Panc1 (cell line): ENCODE measurements at places on chromosomes 3 and 15.

- no peak for DNase-seq
Observed at GRCh38 chr3:125478326-125478725, 41.7 kb downstream of the SNX4 start.

DNA sequence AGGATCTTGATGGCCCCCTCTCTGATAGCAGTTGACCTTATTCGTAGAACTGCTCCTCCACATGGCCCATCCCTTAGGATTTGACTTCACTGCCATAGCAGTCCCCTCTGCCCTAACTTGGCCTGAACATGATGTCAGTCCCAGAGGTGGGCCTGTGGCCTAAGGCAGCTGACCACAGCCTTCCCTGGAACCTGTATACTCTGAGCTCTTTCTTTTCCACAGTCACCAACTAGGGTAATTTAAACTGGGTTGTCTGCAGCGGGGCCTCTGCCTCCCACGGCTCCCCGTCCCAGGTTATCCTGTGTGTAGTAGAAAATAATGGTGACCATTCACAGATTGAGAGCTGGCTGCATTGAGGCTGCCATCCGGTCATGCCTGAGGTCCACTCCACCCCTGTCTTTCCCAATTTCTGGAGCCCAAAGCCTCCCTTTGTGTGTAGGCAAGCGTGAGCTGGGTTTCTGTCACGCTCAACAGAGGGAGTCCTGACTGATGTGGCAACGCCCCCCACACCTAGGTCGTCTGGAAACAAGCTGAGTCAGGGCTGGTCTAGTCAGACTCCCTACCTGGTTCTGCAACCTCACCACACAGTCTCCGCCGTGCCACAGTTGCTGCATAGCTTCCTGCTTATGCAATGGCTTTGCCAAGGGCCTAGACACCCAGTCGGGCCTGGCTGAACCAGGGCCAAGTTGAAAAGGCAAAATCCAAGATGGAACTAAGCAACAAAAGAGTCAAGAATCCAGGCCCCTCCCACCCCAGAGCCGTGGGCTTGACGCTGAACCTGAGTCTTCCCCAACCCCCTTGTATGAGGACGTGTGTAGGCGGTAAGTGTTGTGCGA, 284.5 kb downstream of the XXYLT1 start:
- DNase-seq: no peak

DNA sequence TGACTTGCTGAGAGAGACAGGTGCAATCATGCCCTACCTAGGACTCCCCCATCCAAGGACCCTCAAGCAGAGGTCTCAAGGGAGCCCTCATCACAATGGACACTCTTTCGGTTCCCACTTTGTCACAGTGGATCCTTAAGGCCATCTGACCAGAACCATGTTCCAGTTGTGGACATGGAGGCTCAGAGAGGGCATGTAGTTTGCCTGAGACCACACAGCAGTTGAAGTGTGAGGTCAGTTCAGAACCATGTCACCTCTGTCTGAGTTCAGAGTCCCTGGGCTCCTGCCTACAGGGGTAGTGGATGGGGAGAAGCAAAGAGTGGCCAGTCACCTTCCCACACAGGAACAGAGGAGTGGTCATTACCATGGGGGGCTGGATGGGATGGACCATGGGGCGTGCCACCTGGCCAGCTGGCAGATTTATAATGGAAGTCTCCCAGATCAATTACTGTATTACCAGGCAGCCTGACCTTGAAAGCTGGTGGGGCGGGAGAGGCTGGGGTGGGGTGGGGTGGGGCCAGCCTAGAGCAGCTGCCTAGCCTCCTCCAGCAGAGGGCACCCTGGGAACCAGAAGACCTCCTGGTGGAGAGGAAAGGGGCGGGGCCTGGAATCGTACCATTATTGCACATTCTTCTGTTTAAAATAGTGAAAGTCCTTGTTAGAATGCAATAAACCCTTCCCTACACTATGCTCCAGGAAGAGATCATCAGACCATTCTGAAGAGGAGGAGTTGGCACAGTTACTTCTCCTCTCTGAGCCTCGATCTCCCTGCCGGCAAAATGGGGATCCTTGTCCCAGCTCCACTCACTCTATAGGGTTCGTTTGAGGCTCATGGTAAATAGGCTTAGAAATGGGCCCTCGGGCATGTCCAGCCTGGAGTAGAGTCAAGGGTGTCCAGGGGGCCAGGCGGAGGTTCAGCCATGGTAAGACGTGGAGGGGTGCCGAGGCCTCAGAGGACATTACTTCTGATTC, 26.9 kb upstream of the LINGO1 start:
- no peak for DNase-seq

GRCh38 chr15:77897896-77898406, 179.6 kb downstream of the TBC1D2B start:
- DNase-seq: no peak

DNA sequence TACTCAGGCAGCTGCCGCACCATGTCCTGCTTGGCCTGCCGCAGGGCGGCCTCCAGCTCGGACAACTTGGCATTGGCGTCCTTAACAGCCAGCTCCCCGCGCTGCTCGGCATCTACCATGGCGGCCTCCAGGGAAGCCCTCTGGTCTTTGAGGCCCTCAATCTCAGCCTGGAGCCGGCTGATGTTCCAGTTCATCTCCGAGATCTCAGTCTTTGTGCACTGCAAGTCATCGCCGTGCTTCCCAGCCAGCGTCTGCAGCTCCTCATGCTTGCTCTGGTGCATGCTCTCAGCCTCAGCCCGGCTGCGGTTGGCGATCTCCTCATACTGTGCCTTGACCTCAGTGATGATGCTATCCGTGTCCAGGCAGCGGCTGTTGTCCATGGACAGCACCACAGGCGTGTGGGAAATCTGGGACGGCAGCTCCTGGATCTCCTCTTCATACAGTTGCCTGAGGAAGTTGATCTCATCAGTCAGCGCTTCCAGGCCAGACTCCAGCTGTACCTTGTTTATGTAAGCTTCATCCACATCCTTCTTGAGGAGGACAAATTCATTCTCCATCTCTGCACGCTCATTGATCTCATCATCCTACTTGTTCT, 15.5 kb upstream of the PSTPIP1 start:
- DNase-seq: no peak

DNA sequence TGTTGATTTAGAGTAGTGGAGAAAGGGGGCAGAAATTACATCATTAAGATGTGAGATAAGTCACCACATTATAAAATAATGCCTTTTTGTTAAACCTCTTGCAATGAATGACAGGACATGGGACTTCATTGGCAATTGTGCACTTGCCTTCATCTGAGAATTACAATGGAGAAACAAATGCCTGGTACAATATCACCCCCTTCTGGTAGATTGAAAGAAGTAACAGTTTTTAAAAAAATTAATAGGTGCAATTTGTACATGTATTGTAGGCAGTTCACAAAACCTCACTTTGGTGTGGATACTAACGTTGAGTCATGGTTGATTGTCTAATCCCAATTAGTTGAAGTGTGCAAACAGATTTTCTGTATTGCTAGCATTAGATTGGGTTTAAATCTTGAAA, 4.6 kb upstream of the P2RY14 start:
- peak; percentile 24 for DNase-seq

DNA sequence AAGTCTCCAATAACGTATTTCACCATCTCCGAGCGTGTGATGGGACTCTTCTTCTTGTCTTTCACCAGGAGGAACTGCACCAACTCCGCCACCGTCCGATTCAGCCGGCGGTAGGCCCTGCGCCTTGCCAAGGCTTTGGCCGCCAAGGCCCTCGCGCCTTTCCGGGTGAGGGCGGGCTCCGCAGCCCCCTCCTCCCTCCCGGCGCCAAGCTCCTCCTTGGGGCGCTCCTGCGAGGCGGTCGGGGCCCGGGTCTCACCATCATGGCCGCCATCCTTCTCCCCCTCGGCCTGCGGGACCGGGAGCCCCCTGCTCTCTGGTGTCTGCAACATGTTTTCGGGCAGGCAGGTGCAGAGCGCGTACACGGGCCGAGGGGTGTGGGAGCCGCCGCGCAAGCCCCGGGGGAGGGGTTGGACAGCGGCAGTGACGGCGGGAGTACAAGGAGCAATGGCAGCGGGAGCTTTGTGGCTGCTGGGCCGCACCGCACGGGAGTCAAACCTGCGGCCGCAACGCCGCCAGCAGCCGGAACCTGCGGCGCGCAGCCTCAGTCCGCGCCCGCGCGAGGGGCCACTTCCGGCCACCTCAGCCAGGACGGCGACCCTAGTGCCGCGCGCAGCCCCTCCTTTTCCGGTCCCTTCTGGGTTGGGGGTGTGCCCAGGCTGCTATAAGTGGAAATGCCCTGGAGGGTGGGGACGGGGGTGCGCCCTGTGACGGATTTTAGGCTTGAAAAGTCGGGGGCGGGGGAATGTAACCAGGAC, at the start of gene MAGEF1:
Gene MAGEF1 (minus strand): TSS at position 572 of the 755 bp plus-strand sequence. CDS start 243 bp downstream, at position 329.
- no peak for DNase-seq

GRCh38 chr3:179860275-179861107, 176.2 kb downstream of the PEX5L start:
- no peak for DNase-seq

DNA sequence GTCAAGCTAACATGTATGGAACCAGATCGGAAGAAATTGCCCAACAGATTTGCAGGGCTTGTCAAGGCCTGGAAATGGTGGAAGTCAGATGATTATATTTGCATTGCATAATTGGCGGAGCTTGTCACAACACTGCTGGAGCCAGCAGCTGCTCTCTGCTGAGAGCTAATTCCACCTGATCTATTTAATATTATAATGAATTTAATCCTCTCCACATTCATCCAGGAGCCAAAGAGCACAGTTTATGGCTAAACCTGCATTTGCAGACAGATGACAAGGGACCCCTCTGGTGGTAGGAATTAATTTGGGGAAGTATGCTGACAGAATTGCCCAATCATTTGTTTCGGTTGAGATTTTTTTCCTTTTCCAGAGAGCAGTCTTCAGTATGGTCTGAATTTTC, 730.2 kb downstream of the TUSC7 start:
- DNase-seq: no peak

GRCh38 chr3:110789315-110789714, 282.3 kb upstream of the NECTIN3 start:
- DNase-seq: no peak

DNA sequence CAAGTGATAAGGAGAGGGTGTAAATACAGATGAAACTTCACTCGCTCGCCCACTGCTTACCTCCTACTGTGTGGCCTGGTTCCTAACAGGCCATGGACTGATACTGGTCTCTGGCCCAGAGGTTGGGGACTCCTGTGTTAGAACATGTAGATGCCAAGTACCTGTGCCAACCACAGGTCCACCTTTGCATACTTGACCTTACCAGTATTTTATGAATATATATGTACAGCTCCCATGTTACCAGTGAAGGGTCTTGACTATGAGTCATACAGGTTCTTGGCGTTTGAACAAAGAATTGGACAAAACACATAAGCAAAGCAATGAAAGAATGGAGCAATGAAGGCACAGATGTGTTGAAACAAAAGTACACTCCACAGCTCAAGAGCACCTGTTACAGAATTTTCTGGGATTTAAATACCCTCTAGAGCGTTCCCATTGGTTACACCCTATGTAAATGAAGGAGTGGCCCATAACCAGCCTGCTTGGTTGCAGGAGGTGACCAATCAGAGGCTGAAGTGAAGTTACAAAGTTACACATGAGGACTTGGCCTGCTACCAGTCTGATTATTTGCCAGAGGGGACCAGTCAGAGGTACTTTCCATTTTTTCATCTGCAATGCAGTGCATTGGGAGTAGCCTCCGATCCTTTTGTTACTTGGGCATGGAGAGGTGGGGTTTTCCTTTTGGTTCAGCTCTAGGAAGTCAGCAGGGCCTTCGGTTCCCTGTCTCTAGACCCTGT, 1.7 kb upstream of the GFM1 start:
- no peak for DNase-seq

DNA sequence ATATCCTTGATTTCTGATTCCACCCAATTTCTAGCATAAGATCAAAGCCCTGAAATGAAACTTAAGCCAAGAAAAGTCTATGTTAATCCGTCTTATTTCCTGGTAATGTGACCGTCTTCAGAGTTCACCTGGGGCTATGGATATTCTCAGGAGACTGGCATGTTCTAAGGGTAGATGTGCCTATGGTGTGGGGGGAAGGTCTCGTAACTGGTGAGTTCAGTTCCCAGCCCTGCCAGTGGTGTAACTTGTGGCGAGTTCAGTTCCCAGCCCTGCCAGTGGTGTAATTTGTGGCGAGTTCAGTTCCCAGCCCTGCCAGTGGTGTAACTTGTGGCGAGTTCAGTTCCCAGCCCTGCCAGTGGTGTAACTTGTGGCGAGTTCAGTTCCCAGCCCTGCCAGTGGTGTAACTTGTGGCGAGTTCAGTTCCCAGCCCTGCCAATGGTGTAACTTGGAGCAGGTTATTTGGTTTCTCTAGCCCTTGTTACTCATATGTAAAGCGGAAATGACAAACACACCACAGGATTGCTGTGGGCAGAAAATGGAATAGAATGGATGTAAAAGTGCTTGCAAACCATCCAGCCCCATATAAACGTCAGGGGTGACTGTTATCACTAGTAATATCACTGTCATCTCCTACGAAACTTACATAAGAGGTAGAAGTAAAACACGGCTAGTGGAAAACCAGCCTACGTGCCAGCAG, 30.4 kb downstream of the SLC51A start:
- DNase-seq: no peak

- no peak for DNase-seq
Observed at GRCh38 chr15:36278219-36278618, 301.2 kb upstream of the CDIN1 start.
